ENCODE measurements at places on chromosomes 7 and 10.
A peak's percentile ranks its signal among the peaks of the same experiment; 100 is the strongest.

DNA sequence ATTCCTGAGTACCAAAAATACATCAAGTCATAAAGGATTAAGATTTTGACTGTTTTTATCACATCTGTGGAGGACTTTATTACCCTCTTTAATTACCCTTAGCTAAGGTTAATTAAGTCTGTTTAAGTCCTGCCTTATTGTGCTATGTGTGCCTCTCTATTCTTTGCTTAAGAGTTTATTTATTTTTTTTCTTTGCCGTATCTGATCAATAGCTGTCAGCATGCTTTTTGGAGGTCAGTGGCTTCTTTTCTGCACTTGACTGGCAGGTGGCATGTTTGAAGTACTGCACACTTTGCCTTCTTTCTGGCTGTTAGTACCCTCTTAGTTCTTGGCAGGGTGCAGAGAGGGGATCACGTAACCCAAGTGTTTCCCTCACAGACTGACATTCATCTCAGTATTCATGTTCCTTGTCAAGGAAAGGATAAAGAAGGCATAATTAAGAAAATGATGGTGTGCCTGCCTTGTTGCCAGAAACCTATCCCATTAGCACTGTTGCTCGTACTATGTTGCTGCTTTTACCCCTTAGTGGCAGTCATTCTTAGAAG lies 225.8 kb downstream of the EXOC4 start:
- no peak for DNase-seq

- DNase-seq: no peak
These were observed 5.8 kb upstream of the GGCT start for GRCh38 chr7:30510124-30511075.

- no peak for DNase-seq
These were observed 81.7 kb downstream of the RNF32 start for GRCh38 chr7:156722043-156722826.

DNA sequence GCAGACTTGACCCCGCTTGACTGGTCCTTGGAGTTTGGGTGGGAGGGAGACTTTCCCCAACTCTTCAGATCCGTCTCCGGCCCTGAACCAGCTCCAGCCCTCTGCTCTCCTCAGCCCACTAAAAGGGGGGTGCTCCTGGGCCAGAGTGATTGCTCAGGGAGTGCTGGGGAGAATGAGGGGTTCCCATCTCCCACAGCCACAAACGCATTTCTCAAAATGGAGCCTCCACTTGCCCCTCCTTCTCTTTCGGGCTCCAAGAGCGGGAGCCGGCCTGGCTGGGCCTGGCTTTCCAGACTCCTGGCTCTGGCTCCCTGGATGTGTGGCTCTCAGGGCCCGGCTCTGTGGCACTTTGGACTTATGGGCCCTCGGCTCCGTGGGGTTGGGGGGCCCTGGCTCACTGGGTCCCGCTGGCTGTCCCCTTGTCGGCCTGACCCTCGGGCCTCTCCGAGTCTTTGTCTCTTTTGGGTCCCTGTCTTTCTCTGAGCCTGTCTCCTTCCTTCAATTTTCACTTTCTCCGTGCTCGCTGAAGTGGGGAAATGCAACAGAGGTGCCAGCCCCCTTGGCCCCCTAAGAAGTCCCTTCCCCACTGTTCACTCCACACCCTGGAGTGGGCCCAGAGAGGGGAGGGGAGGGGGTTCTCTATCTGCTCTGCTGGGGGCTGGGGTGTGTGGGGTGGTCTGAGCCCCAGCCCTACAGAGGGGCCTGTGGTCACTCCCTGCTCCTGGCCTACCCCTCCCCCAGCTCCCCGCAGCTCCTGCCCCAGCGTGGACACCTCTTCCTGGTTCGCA lies 713 bp downstream of the LZTS2 start:
- no peak for DNase-seq

DNA sequence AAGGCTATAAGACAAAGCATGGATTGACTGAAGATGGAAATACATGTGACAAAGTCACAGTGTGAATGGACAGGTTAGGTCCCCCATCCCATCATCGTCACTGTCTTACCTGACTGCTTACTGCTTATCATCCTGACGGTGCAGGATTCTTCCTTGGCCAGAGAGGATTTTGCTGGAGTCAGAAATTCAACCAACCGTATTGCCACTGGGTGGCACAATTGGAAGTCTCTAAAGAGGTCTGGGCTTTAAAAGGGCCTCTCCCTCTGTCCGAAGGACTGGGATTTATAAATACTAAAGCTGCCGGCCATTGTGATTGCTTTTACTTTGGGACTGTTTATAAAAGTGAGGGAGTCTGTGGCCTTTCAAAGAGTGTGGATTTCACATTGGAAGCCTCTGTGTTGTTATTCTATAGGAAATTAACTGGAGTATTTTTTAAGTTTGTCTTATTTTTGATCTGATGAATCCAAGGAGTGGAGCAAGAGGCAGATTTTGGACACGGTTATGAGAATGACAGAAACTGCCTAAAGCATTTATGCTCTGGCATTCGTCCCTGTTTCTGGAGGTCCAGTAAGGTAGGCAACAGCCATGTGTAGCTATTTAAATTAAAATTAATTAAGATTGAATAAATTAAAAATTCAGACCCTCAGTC lies 113.3 kb upstream of the CREB5 start:
- DNase-seq: no peak

GRCh38 chr10:18044976-18045720 lies 93.4 kb downstream of the SLC39A12 start:
- DNase-seq: no peak

DNA sequence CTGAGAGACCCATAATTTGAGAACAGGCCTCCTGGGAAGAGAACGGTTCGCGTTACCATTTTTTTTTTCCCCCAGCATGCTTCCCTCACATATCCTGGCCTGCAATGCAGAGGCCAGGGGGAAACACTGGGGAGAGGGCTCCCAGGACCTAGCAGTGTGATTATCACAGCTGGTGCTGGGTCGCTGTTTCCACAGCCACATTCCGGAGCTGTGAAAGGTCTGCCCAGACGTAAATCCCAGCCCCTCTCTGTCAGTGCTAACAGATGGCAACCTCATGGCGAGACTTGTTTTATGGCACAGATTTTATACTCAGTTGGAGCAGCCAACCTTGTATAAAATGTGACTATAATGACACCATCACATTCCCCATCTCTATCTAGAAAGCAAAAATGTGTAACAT lies 150.5 kb downstream of the PLXDC2 start:
- DNase-seq: no peak

DNA sequence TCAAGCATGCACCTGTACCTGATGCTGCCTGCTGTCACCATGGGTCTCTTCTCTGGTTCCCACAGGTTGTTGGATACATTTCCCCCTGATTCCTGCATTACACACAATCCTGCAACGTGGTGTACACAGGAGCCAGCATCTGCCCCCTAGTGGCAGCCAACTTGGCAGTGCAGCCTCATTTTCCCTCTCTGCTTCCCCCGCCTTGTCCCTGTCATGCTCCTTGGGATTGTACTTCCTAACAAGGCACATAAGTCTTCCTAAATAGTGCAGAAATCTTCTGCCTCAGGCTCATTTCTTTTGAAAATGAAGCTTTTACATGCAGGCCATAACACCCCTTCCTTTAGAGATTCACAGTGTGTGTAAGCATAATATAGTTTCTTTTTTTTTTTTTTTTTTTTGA lies 387.5 kb downstream of the CCSER2 start:
- DNase-seq: no peak

DNA sequence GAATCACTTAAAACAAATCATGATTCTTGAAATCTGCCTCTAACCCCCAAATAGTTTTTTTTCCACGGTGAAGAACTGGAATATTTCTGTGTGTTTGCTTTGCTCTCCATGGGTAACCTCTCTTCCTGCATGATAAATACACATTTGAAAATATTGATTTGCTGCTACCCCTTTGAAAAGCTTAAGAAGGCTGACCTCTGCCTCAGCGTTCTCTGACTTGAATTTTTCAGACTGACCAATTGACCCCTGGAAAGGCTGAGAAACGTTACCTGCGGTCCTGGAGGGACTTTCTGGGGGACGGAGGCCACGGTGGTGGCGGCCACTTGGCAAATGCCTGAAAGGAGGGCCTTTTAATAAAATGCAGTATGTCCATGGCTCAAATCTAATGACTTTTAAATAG lies 520.2 kb downstream of the LRMDA start:
- DNase-seq: no peak

DNA sequence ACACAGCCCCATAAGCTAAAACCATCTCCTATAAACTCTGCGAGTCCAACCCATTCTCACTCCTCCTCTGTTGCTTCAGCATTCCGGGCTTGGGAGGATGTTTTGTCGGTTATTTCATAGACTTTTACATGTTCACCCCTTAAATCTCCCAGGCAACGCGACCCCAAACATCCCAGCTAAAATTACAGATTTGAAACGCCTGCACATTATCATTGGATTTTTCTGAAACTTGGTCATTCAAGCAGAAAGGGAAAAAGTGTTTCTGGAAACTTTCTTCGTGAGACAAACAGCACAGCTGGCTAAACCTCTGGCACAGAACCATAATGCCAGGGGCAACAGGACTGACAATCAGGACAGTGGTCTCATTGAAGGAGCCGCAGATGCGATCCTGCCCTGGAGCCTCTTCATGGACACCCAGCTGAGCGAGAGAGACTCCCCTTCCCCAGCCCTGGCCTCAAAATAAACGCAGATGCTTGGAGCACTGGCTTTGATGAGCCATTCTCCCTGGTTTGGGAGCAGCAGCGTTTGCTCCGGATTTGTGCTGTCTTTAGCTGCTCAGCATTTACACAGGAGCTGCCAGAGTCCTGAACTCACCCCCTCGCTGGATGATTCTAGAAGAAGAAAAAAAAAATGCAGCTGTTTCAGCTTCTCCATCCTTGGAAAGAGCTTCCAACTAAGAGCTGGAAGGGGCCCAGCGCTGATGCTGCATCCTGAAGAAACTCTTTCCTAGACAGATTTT lies 30.1 kb downstream of the AFAP1L2 start:
- no peak for DNase-seq

GRCh38 chr10:6207658-6208057 lies 4.9 kb downstream of the PFKFB3 start:
- no peak for DNase-seq

- no peak for DNase-seq
These were observed 2.8 kb upstream of the BCL7B start for GRCh38 chr7:73560109-73560835.

- no peak for DNase-seq
These were observed 76.1 kb upstream of the KCNMA1 start for GRCh38 chr10:77713521-77714280.

- DNase-seq: no peak
These were observed 45.4 kb upstream of the GRM3 start for GRCh38 chr7:86598311-86598710.

DNA sequence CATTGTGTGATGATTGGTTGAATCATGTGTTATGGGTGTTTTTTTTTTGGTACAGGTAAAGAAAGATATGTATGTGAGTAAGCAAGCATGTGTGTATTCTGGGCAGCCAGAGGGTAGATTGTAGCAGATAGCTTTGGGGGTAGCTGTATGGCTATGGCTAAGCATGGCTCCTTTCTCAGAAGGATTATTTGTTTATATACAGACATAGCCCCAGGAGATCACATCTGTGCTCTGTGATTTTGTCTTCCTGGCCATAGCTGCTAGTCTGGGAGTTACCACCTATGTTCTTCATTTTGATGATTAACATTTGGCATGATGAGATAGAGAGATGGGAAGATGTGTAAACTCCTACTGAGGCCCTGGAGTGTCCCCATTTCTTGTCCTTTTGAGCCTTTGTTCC lies 23.2 kb upstream of the ICA1 start:
- DNase-seq: no peak

DNA sequence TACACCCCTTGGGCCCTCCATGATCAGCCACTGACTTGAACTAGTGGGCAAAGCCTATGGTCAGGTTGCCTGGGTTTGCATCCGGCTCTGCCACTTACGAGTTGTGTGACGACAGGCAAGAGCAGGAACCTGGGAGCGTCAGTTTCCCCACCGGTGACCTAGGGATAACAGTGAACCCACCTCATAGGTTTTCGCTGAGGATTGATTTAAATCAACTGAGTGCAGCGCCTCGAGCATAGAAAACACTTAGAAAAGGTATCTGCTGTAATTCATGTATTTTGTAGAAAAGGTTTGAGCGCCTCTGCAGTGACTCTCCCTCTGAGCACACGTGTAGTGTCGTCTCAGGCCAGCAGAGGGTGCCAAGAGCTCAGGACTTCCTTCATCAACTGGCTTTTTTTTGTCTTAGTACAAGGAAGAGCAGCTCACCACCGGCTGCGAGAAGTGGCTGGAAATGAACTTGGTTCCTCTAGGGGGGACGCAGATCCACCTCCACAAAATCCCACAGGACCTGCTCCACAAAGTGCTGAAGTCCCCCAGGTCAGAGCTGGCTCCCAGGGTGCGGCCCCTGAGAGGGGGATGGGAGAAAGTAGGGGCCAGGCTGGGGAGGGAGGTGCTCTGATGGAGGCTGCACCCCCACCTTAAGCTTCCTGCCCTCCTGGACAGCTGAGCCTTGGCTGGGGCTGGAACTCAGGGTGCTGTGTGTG lies 27.7 kb downstream of the BTBD16 start:
- DNase-seq: peak; percentile 30

GRCh38 chr10:62250594-62251198 lies 17.9 kb downstream of the RTKN2 start:
- no peak for DNase-seq

- no peak for DNase-seq
These were observed 386.9 kb downstream of the POM121L12 start for GRCh38 chr7:53422291-53422690.

DNA sequence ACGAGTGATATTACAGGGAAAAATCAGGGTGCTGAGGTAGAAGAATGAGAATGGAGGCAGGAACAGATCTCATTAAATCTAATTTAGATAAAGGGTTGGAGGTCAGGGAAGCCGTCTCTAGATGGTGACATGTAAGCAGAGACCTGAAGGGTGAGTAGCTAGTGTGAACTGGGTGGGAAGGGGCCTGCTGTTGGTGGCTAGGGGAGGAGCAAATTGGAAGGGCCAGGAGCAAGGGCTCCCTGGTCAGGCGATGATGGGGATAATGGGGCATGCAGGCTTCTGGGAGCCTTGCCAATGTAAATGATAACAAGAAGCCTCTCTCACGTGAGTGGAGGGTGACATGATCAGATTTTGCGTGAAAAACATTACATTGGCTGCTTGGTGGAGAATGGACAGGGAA lies 76.3 kb downstream of the WDFY4 start:
- no peak for DNase-seq

- DNase-seq: no peak
These were observed 20.3 kb upstream of the GIMAP2 start for GRCh38 chr7:150665089-150665748.

DNA sequence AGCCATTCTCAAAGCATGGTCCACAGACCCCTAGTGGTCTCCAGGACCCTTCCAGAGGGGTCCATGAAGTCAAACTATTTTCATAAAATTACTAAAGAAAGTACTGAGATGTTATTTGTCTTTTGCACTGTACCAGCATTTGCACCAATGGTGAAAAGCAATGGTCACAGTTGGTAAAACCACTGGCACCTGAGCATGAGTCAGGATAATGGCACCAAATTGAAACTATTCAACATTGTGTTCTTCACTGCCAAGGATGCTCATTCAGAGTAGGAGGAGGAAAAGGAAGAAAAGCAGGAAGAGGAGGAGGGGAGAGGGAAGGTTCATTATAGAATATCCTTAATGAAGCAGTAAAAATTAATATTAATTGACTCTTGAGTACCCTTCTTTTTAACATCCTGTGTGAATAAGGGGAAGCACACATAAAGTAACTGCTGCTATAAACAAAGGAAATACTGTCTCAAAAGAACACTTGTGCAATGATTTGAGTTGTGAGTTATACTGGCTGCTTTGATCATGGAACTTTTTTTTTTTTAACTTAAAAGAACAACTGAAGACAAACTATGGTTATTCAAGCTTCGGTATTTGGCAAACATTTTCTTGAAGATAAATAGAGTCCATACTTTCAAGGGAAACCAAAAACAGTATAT lies 60.2 kb downstream of the MPP7 start:
- DNase-seq: no peak

- DNase-seq: no peak
These were observed 241.6 kb upstream of the CACNA2D1 start for GRCh38 chr7:82685214-82685613.

Measured in stimulated activated CD8-positive, alpha-beta memory T cell treated with anti-CD3 and anti-CD28 coated beads, Interleukin-15, amount 100 ng/mL, for 24 hours (primary cell).